Esophagus squamous epithelium (tissue), 5 donors: ENCODE measurements at places on chromosomes 4 and X.

DNA sequence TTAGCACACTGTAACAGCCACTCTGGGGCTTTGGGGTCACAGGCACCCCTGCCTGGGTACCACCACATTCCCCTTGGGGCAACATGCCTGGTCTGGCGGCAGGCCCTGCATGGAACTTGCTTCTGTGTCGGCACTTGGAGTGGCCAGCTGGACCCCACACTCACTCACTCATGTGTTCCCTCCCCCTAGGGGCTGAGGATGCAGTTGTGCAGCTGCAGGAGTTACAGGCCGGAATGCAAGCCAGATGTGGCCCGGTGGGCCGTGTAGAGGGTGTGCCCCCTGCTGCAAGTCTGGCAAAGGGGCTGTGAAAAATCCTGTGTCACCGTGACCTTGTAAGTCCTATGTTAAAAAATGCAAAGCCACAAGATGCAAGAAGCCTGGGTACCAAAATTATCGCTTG lies 34.2 kb downstream of the ATXN3L start:
- no peak for DNase-seq

DNA sequence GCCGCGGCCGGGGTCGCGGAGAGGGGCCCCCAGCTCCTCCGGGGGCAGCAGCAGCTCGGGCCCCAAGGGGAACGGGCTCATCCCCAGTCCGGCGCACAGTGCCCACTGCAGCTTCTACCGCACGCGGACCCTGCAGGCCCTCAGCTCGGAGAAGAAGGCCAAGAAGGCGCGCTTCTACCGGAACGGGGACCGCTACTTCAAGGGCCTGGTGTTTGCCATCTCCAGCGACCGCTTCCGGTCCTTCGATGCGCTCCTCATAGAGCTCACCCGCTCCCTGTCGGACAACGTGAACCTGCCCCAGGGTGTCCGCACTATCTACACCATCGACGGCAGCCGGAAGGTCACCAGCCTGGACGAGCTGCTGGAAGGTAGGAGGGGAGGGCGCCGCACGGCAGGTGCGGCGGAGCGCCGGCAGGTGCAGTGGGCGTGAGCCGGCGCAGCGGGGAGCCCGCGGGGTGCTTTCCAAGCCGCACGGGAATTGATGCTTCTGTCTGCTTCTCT lies 886 bp downstream of the DCLK2 start:
- no peak for DNase-seq

DNA sequence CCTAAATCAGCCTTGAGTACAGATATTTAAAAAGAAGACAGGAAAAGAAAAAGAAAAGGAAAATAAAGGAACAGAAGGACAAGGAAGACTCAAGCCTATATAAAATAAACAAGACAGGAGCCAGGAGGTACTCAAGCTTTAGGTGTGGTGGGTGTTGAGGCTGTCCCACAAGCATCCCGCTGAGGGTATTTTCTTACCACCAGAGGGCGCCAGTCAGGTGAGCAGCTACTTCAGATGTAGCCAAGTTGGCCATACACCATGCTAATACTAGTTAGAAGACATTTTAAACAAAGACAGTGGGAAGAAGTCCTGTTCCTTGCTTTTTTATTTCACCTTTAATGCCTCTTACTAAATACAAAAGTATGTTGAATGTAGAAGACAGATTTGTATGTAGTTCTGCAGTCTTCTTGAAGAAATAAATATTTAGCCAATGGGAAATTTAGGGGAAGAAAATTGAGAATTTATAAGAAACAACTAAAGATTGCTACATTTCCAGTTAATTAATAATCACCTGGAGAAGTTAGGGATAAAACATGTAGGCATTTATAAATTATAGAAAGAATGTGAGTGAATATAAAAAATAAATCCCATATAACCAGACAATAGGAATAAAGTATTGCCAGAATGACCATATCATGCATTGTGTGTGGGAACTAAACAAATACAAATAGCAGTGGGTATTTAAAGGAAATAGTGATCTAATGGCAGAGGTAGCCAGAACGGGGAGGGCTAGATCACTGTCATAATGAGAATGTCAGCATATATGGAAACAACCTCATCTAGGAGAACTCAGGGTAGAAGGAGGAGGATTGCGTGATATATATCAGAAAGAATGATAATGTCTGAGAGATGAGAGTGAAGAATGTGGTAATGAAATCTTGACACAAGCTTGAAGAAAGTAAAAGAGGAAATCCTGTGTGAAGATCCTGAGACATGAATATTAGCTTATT lies 71.0 kb downstream of the MTHFD2L start:
- peak; percentile 1 for DNase-seq

GRCh38 chr4:119750771-119751170 lies 122.2 kb upstream of the PDE5A start:
- no peak for DNase-seq

DNA sequence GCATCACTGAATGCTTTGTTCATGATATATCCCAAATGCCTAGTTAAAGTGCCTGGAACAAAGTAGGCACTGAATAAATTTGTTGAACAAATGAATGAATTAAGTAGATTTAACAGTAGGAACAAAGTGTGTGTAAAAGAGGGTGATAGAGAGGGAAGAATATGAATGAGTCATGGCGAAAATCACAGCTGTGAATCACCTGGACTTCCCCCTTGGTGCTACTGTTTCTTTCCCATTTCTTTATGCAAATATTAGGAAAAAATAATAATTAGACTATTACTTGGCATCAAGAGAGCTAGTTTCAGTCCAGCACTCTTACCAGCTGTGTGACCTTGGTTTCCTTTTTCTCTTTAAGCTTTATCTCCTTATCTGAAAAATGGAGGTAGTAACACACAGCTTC lies 9.2 kb downstream of the SPIN3 start:
- DNase-seq = no peak

GRCh38 chr4:31237233-31237632 lies 517.1 kb downstream of the PCDH7 start:
- DNase-seq = no peak

GRCh38 chr4:112564706-112565270 lies 48.8 kb upstream of the NEUROG2 start:
- no peak for DNase-seq

DNA sequence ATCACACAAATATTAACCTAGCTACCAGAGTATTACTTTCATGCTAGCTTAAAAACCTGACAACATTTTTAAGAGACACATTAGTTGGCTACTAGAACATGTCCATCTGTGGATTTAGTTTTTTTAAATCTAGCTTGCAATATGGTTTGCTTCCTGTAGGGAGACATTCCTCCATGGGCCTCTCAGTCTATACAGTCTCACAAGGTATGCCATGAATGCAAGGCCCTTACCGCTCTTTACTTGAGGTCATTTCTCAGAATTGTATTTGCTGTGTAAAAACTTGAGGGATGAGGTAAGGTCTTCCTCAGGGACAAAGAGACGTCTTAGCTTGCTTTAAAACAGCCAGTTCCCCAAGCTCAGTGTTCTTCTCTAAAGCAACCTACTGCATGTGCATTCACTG lies 26.9 kb downstream of the UBA6 start:
- no peak for DNase-seq

DNA sequence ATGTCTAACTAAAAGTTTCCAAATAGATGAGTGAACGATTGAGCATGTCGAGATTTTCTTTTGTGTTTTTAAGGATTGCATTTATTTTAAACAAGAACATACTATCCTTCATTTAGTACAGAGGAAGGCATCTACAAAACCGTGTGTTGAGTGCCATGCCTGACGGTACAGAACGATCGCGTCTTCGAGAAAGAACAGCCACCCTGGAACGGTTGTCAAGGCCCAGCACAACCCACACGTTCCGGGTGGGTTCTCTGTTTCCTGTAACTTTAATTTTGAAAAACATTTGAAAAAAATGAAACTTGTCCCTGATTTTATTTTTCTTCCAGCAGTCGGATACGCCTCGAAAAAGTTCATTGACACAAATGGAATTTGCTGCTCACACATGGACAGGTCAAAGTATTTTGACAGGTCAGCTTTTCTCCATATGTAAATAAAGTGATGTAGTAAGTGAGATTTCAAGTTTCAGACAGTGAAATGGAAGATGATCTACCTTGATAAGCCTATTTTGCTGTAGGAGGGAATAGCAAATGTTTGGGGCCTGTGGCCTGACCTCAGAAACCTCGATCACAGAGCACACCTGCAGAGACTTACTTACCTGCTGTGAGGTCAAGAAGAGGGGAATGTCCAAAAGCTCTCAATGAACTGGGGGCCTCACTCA lies 24.4 kb upstream of the CYP4V2 start:
- no peak for DNase-seq

DNA sequence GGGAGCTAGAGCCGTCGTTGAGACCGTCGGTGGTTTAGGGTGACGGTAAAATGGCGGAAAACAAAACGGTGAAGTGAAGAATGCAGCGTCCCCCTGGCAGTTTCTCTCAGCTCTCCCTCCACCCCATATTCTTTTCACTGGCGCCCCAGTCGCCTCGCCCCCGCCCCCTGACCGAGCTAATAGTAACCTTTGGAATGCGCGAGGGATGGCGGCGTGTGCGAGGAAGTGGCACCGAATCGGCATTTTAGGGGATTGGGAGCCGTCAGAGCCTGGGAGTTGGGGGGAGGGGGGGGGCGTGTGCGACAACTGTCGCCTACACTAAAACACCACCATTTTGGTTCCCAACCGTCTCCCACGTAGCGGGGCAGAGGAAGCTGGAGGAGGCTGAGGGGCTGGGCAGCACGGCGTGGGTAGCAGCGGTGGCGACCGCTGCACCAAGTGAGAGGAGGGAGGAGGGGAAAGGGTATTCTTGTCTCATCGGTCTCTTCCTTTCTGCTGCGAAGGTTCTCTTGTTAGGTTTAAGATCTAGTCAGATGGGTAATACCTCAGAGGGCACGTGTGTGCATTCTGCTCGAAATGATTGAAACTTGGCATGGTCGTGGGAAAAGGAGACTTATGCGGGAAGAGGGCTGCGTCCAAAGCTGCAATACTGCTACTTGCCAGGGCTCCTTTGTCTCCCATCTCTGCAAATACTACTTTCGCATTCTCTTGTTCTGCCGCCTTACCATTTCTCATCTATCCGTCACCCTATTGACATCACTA lies 840 bp downstream of the ZNF711 start:
- no peak for DNase-seq

DNA sequence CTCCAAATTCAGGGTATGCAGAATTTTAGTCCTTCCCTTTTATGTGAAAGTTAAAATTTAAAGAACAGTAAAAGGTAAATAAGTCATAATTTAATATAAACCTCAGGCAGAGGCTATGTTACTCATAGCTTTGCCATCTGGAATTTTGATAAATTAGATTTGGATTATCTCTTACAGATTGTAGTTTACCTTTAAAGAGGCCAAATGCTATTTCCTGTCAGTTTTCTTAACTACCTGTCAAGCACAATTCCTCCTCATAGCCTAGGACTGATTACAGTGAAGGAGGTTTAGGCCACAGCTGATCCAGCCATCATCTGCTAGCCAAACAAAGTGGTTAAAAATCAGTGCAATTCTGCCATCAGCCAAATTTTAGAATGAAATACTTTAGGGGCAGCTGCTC lies 128.1 kb downstream of the MFAP3L start:
- DNase-seq = no peak

- DNase-seq = no peak
Measured at GRCh38 chrX:72054779-72055489, 76.8 kb downstream of the RTL5 start.

GRCh38 chrX:123814343-123814742 lies 45.5 kb upstream of the XIAP start:
- DNase-seq = no peak

GRCh38 chr4:8167815-8168214 lies 9.2 kb upstream of the ABLIM2 start:
- no peak for DNase-seq

- DNase-seq = no peak
Measured at GRCh38 chrX:68936608-68937007, 107.8 kb downstream of the EFNB1 start.

DNA sequence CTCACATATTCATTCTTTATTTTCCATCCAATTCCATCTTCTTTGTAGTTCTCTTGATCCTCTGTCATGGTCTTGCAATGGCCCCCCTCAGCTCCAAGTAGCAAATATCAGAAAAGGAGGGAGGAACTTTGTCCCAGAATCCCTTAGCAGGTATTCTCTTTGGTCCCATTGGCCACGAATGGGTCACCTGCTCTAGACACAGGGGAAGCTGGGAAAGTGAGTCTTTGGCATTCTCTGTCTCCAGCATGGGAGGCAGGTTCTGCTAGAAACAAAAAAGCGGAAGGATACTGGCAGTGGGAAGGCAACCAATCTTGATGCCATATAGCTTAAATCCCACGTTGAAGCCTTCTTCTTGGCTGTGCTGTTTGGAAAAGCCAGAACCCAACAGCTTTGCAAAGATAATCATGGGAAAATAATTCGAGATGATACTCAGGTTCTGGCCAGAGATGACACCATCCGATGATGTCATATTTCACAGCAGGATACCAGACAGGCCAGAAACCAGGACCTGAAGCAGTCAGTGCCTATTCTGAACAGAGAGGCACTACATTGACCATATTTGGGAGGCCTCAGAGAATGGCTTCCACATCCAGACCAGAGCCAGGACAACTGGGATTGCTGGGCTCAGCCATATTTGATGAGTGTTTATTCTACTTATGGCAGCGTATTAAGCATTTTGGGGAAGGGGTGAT lies 110.4 kb upstream of the ATXN3L start:
- no peak for DNase-seq

DNA sequence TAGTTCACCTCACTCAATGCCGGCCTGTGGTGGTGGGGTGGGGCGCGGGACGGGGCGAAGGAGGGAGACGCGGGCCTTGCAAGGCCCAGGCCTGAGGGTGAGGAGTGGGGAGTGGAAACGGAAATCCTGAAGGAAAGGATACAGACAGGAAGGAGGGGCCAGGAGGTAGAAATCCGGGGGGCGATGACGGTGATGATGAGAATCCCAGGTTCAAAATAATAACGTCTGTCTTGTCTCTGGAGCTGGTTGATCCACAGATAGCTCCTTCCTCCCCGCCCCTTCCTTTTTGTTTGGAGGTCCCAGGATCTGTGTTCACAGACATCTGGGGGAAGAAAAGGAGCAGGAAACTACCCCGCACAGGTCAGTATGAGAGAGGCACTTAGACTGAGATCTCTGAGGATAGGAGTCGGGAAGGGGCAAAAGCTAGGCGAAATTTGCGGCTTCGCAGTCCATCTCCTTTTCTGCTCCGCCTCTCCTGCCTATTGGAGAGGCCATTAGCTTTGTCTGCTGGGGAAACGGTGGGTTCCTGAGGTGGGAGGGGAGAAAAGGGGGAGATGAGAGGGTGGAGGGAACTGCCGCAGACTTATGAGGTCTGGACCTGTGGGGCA lies 746 bp downstream of the TCEAL7 start:
- no peak for DNase-seq

GRCh38 chr4:122692641-122693520 lies 39.6 kb upstream of the BBS12 start:
- DNase-seq = no peak

GRCh38 chr4:118224243-118224829 lies 128.5 kb downstream of the PRSS12 start:
- DNase-seq = no peak

DNA sequence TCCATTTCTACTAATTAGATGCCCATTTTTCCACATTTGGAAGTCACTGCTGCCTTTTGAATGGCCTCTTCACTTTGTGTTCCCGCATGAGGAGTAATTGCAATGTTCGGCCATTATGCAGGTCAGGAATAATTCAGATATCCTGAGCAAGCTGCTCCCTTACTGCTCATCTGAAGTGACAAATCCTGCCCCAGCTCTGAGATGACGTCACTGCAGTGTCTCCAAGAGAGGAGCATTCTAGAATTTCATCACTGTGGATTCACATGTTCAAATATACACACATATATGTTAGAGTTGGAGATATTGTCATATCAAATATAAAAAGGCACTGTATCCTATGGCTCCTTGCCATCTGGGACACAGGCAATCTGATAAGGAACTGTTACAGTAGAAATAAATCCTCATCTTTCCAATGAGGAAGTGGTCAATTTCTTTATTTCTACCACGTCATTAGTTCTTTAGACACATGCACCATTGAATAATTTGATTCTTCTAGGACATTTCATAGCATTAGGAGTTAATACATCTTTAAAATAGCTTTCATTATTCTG lies 706.9 kb upstream of the TENM3 start:
- DNase-seq = no peak
